Thoracic aorta (tissue), 2 donors: ENCODE measurements at places on chromosomes 13 and 19. TPM values are rescaled to one million over a fixed set of nuclear protein-coding genes. Genes with fewer than 3 reads are reported as not detected.

The CGB5 gene
- not detected for total RNA-seq

The ZNF296 gene
- total RNA-seq, result 1.8 TPM

The KLK3 gene
- not detected for total RNA-seq

The KLK7 gene
- not detected for total RNA-seq

The ZNF667 gene
- total RNA-seq, result 4.6 TPM

The OR4F17 gene
- not detected for total RNA-seq

The FGF14 gene
- 0.14 TPM for total RNA-seq

DNA sequence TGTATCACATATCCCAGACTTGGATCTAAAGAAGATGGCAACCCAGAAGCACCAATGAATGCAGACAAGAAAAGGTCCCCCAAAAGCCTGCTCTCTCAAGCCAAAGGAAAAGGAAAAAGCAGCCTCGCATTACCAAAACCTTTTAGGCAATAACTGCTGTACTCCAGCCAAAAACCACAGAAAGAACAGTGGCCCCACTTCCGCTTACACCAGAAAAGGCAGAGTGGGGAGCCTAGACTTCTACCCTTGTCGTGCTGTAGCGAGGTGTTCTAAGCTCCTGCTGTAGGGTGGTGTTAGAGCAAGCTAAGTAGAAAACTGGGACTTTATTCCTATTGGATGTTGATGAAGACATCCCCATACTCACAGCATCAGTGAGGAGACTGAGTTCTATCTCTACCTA, 244.0 kb upstream of the RXFP2 start:
- DNase-seq, result no peak

DNA sequence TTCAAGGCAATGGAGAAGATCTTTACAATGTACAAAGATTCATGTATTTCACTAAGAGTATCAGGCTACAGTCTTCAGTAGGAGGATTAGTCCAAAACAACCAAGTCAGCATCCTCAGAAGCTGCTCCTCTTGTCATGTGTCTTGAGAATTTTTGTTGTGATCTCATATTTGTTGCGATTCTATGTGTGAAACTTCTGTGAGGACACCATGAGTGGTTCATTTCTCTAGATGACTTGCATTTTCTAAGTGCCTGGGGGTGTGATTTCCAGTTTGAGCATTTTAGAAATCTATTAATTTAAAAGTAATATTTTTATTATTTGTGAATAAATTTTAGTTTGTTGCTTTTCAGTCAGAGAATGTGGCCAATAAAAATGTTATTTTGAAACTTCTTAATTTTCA, 94.5 kb downstream of the RAP2A start:
- DNase-seq, result no peak

GRCh38 chr13:23776698-23777574, 112.3 kb downstream of the MIPEP start:
- no peak for DNase-seq

GRCh38 chr13:112249644-112250610, 126.2 kb upstream of the SPACA7 start:
- DNase-seq, result no peak

- no peak for DNase-seq
Measured at GRCh38 chr19:402786-403185, 6.2 kb downstream of the C2CD4C start.

DNA sequence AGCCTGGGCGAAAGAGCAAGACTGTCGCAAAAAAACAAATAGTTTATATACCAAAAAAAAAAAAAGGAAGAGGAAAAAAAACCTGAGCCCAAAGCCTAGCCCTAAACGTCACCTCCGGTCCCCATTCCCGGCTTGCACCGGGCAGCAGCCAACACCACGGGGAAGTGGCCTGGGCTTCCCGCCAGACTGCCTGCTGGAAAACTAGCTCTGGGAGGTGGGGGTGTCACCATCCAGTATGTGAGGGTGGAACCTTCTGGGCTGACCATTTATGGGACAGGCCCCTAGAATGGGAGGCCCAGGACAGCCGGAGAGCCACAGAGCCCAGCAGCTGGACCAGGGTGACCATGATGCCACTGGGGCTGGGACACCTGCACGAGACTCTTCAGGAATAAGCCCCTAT, 37.3 kb downstream of the IL12RB1 start:
- DNase-seq, result peak; percentile 82

DNA sequence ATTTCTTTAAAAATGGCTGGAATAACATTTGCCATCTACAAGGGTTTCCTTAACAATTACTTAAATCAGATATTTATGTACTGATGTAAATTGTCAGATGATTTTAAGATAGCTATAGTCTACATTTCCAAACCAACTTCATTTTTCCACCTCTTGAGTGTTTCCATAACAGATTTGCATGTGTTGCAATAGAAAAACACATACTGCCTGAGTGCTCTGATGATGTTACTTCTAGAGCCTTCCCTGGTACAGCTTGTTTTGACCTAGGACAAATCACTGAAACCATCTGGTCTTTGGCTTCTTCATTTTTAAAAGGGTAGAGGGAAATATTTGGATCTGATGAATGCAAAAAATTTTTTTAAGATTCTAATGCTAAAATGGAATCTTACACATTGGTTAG, 245.9 kb downstream of the PCDH9 start:
- DNase-seq, result no peak

GRCh38 chr13:33218020-33218419, 67.5 kb downstream of the STARD13 start:
- DNase-seq, result no peak

GRCh38 chr13:110478405-110479214, 82.9 kb downstream of the RAB20 start:
- no peak for DNase-seq

DNA sequence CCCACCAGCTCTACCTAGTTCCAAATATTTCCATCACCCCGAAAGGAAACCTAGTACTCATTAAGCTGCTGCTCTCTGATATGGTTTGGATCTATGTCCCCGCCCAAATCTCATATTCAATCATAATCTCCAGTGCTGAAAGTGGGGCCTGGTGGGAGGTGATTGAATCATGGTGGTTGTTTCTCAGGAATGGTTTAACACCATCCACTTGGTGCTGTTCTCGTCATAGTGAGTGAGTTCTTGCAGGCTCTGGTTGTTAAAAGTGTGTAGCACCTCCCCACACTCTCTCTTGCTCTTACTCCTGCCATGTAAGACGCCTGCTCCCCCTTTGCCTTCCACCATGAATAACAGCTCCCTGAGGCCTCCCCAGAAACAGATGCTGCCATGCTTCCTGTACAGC, 43.4 kb upstream of the MED4 start:
- DNase-seq, result no peak

- no peak for DNase-seq
Measured at GRCh38 chr19:40305403-40305802, 20.3 kb upstream of the AKT2 start.

GRCh38 chr13:110989331-110989730, 74.5 kb upstream of the ANKRD10 start:
- no peak for DNase-seq

DNA sequence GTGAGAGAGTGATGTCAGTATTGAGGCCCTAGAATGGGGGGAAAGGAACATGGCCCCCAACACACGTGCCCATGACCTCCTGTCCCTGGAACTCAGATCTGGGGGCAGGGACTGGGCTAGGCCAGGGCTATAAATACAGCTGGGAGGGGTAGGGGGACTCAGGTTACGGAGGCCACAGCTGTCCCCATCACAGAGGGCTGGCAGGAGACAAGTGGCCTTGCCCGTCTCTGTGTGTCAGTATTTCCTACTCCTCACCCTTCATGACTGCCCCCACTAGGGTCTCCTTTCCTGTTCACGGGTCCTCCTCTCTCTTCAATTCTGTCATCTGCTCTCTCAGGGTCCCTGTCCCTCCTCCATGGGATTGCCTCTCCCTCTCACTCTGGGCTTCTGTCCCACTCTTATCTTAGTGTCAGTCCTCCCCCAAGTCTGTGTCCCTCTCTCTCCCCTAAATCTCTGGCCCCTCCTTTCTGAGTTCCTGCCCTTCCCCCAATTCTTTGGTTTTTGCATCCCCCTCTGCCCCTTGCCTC, 687 bp upstream of the HRC start:
- DNase-seq, result no peak

DNA sequence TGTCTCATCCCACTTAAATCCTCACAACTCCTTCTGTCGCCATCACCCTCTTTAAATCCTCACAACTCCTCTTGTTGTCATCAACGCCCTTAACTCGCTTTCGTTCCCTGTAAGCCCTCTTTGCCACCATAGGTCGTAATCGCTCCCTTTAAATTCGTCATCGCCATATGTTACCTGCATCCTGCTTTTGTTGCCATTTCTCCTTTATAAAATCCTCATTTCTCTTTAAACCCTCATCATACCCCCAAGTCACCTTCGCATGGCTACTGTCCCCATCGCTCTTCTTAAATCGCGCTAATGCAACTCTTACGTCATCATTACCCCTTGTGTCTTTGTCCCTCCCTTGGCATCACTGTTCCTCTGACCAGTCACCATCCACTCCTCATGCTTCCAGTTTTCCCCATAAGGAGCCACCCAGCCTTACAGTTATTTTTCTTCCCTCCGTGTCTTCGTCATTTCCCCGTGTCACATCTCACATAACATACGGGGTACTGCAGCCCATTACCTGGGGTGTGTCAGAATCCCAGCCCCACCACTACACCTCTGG, 539 bp downstream of the PLD3 start:
- DNase-seq, result no peak

- no peak for DNase-seq
Measured at GRCh38 chr13:111203736-111204389, 88.8 kb downstream of the ARHGEF7 start.

DNA sequence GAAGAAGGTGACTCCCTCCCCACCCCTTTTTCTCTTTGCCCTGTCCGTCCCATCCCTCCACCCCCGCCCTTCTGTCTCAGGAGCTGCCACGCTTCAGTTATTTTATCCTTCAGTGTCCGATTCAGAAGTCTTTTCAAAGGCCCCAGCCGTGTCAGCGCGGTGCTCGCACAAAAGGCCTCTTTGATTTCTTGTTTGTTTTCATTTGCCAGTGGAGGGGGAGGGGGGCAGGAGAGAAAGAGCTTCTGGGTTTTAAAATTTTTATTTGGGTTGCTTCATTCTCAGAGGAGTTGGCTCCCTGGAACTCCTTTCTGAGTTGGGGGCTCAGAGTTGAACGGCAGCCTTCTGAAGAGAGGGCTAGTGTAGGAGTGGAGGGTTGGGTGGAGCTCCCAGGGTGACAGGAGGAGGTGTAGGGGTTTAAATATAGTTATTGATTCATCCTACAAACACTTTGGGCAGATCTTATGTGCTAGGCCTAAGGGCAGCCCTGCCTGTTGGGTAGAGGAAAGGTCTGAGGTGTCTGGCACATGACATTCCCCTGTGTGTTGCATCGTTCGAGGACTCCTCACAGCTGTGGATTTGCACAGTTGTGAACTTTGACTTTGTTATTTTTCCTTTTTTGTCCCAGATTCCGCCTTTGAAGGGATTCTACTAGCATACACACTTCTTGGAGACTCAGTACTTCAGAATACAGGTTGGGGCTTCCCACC, 36.8 kb downstream of the NFIX start:
- no peak for DNase-seq

- DNase-seq, result no peak
Measured at GRCh38 chr13:61086087-61086486, 329.6 kb downstream of the PCDH20 start.

DNA sequence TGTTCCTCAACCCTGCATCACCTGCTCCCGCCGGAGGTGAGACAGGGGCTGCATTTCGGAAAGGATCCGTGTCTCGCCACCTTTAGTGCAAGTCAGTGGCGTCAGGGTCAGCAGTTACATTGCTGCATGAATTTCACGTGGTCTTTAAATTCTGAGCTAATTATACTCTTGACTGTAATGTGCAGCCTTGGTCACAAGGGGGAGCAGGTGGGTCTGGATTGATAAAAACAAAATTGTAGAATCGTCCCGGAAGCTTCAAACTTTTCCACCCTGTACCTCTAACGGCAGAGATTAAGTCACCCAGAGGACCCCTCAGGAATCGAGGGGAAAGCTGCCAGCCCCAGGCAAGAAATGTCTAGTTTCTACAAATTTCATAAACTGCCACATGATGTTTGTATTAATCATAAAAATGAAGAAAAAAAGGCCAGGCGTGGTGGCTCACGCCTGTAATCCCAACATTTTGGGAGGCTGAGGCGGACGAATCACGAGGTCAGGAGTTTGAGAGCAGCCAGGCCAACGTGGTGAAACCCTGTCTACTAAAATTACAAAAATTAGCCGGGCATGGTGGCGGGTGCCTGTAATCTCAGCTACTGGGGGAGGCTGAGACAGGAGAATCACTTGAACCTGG, 20.2 kb downstream of the BBC3 start:
- DNase-seq, result peak; percentile 70

- no peak for DNase-seq
Measured at GRCh38 chr13:73215823-73216222, 157.0 kb downstream of the KLF5 start.

DNA sequence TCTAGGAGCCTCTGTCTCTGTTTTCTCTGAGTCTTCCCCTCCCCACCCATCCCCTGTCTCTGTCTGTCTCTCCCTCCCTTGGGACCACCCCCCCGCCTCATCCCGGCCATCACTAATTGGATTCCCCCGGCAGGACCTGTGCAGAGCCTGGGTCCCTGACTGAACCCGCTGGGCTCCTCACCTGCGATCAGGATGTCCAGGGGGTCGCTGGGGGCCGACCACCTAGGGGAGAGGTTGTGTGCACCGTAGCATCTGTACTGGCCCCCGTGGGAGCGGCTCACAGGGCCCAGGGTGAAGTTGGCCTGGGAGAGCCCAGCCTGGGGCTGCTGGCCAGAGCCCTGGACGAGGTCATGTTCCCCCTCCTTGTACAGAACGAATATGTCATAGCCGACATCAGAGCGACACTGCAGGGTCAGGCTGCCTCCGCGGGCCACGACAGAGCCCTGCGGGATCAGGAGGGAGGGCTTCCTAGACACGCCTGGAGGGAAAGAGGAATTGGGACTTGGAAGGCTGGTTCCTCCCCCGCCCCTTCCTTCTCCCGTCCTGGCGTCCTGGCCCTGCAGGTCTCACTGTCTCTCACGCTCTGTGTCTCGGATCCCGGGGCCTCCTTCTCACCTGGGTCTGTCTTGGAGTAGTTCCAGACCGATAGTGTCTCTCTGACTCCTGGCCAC, 1.8 kb downstream of the LILRB5 start:
- DNase-seq, result no peak

GRCh38 chr13:73661687-73662425, 472.3 kb downstream of the KLF12 start:
- DNase-seq, result no peak

GRCh38 chr13:40109351-40109844, 453.9 kb downstream of the COG6 start:
- no peak for DNase-seq

DNA sequence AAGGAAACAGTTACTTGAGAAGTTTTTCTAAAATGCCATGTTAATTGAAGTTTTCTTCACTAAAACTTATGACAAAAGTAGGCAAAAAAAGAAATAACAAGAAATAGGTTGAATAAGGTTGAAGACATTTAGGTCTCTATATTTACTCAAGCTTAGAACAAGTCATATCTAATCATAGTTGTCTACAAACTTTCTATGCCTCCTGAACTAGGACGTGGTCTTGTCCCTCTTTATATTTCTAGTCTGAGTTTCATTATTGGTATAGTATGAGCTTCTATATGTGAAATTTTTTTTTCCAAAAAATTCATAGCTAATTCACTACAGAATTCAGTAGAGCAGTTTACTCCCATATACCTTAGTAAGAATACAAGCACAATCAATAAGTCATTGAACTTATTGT, 836.4 kb downstream of the SLITRK6 start:
- no peak for DNase-seq
